ENCODE measurements at places on chromosomes 2 and 18.
A peak's percentile ranks its signal among the peaks of the same experiment; 100 is the strongest.

GRCh38 chr18:10120622-10121021, 206.8 kb downstream of the VAPA start:
- peak; percentile 44 for DNase-seq

GRCh38 chr2:217667035-217667434, 335.8 kb downstream of the TNS1 start:
- DNase-seq, result no peak

- DNase-seq, result peak; percentile 41
Measured at GRCh38 chr2:157784169-157784822, 91.8 kb downstream of the ACVR1 start.

DNA sequence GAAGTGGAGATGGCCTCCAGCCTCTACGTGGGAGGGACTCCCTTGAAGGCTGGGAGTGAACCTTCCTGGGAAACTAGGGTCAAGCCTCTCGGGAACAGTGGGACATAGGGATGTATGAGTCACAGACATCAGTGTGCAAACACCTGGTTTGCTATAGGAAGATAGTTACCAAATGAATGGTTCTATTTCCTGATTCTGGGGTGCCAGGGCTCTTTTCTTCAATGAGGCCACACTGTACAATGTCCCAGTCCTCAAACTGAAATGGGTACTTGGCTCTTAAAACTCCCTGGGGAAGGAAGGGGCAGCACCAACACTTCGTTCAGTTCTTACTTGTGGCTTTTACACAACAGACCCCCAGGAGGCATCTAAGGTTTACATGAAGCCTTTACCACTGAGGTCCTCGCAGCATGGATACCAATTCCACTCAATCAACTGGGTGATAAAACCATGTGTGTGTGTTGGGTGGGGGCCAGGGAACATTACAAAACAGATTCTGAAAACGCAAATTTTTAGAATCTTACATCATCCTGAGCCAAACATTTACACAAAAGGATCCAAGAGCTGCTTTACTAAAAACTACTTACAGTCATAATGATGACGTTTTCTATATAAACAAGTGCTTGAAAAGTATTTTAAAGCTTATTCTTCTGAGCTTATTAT, 10.4 kb downstream of the ERFE start:
- no peak for DNase-seq

DNA sequence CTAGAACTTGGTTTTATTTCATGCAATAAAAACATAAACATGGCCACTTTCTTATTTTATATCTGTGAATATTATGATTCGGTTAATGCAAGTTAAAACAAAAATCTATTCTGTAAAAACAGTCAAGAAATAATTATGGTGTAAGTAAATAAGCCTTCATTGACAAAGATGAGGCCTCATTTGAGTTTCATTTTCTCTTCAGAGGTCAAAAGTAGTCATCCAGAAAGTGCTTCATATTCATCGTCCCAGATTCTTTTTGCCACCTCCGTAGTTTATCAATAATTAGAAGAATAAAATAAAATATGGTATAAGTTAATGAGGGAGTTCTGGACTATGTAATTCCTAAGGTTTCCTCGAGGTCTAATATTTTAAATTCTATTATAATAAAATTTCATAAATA, 19.4 kb upstream of the HNRNPA3 start:
- no peak for DNase-seq

- no peak for DNase-seq
Measured at GRCh38 chr2:12732651-12733050, 15.9 kb downstream of the TRIB2 start.

DNA sequence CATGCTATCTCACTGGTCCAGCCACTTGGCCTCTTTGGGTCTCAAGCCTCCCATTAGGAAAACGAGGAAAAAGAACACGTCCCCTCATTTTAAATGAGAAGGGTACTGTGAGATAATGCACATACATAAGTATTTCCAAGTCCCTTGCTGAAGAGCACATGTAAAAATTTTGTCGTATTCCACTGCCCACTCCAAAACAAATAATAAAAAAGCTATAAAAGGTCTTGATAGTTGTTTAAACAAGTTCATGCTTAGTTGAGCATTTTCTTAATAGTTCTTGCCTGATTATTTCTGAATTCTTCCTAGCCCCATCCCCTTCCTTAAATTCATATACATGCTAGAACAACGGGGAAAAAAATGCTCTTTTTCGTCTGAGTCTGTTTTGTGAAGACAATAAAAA, 110.2 kb upstream of the RNU4ATAC start:
- DNase-seq, result no peak

DNA sequence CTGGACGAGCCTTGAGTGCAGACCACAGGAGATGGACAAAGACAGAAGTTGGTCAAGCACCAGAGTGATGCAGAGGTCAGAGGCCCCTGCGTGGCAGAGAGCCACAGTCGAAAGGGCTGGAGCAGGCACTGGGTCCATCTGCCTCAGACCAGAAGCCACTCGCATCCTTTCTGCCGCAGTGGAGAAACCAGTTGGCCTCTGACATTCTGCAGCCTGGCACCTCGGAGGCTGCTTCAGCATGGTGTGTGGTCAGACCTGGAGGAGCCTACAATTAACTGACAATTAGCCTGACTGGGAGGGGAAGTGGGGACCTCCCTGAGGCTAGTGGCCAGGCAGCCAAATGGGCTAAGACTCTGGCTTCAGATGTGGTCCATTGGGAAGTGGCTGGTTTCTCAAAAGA, 111.1 kb downstream of the SGPP2 start:
- no peak for DNase-seq

- no peak for DNase-seq
Measured at GRCh38 chr2:208010506-208010905, 14.8 kb downstream of the PLEKHM3 start.

GRCh38 chr2:233711312-233712008, 1.2 kb upstream of the UGT1A5 start:
- peak; percentile 93 for DNase-seq

DNA sequence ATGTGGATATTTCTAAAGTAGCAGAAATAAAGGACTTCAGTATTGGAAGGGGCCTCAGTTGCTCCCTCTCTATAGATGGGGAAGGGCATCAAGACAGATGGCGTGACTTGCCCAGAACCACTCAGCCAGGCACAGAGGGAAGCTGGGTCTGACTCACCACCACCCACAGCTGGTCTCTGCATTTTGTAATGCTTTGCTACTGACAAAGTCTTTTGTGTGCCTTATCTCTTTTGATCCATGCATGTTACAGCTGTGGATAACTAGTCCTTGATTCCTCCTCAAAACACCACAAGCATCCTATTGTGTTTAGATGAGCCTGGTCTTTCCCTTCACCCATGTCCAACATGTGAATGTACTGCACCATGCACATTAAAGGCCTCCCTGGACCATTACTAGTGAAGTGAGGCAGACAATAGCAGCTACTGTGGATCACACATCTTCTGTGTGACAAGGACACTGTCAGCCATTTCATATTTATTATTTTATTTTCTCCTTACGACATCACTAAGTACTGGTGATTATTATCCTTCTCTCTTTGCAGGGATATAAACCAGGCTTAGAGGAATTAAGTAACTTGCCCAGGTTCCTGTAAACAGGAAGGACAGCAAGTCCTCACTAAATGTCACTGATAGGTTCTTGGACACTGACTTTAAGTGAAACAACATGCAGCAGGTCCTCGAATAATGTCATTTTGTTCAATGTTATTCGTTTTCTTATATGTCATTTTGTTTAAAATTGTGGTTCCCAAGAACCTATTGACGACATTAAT, 29.6 kb upstream of the IL37 start:
- DNase-seq, result peak; percentile 32

- no peak for DNase-seq
Measured at GRCh38 chr2:191376981-191377629, 131.9 kb downstream of the MYO1B start.

- DNase-seq, result peak; percentile 1
Measured at GRCh38 chr18:62894681-62895390, 179.5 kb downstream of the PHLPP1 start.

GRCh38 chr18:28175930-28176697, 816 bp downstream of the CDH2 start:
- peak; percentile 67 for DNase-seq

DNA sequence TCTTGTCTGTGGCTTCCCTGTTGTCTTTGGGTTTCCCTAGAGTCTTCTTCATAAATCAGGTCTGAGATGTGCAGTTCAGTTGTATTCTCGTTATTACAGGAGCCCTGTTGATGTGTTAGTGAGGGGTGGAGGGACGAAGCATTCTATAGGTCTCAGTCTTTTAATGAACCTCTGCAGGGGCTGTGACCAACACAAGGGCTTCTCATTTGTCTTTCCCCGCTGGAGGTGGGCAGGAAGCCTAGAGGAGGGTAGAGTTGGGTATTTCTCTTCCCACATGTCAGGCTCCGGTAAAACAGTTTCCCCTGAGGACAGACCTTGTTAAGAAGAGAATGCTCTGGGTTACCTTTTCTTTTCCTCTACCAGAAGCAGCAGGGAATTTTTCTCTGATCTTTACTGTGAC, 31.2 kb downstream of the PROC start:
- no peak for DNase-seq

- peak; percentile 64 for DNase-seq
Measured at GRCh38 chr2:231611273-231612108, 18.8 kb downstream of the TEX44 start.

DNA sequence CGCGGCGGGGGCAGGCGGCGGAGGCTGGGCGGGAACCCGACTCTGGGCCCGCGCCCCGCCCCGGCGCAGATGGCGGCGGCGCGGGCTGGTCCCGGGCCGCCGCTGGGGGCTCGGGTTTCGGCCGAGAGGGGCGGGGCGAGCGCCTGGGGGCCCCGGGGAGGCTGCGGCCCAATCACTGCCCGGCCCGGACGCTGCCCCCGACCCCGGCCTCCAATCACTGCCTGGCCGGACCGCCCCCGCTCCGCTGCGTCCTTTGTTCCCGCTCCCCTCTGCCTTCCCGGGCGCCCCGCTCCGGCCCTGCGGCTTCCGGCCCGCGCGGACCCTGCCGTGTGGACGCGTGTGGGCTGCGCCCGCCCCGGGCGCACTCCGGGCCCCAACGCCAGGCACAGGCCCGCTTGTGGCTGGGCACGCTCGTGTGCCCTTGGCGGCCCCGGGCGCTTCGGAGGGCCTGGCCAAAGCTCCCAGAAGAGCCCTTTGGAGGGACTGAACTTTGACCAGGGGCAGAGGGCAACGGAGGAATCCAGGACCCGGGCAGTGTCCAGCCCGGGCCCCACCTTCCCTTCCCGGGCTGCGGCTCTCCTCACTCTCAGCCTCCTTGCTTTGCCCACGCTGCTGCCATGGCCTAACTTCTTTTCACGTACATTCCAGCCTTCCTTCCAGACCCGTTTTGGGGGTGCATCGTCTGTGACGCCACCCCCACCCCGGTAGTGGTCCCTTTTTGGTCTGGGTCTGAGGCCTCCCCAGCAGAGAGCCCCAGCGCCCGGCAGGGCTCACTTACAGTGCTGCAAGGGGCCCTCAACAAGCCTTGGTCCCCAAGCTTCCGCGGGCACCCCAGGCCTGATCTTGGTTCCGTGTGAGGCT, 27.1 kb upstream of the PTMA start:
- peak; percentile 84 for DNase-seq

DNA sequence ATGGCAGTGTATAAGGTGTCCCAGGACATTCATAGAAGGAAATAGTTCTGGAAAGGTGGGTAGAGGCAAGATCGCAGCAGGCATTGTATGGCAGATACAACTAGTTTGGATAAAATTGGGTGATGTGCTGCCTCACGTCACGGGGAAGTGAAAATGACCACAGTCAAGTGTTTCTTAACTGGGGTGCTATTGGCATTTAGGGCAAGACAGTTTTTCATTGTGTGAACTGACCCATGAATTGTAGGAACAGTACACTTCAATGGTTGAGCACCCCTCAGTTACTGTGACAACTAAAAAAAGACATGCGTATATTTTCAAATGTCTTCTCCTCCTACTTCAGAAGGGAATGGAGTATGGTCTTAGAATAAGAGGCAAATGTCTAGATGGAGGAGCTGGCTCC, 22.3 kb upstream of the CYRIA start:
- no peak for DNase-seq

- no peak for DNase-seq
Measured at GRCh38 chr2:238518172-238518820, 91.6 kb downstream of the ASB1 start.

GRCh38 chr2:231318436-231318835, 77.1 kb upstream of the B3GNT7 start:
- DNase-seq, result no peak

DNA sequence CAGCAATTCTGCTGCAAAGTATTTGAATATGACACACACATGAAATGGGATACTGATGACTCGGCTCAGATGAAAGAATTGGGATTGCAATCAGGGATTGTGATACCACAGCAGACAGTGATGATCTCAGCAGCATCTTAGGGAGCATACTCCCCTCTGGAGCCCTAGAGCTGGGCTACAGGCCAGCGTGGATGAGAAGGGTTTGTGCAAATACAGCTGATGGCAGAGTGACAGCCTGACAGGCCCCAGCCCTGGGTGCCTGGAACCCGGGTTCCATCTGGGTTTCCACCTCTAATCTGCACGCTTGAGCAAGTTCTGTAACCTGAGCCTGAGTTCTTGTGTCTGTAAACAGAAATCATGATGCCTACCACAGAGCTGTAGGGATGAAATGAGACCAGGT, 418.0 kb downstream of the LRATD1 start:
- peak; percentile 67 for DNase-seq

- no peak for DNase-seq
Measured at GRCh38 chr2:135829378-135830135, 7.4 kb downstream of the LCT start.

GRCh38 chr2:46850742-46851141, 64.9 kb downstream of the MCFD2 start:
- no peak for DNase-seq

GRCh38 chr18:3585656-3586509, 135.9 kb downstream of the TGIF1 start:
- peak; percentile 94 for DNase-seq

DNA sequence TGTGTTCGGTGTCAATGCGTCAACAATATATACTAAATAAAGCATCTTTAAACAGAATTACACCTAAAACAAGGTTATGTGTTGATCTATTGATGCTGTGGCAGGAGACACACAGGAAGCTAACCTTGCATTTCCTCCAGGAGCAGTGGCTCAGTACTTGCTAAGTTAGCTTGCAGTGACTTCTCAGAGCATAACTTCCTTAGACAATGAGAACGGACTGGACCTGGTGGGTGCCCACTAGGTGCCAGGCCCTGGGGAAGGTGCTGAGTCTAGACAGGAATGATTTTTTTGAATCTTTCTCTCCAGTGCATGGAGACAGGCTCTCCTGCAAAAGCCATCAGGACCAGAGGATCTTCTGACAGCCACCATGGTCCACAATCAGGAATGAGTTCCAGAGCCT, 73.8 kb upstream of the MGAT4A start:
- DNase-seq, result no peak

DNA sequence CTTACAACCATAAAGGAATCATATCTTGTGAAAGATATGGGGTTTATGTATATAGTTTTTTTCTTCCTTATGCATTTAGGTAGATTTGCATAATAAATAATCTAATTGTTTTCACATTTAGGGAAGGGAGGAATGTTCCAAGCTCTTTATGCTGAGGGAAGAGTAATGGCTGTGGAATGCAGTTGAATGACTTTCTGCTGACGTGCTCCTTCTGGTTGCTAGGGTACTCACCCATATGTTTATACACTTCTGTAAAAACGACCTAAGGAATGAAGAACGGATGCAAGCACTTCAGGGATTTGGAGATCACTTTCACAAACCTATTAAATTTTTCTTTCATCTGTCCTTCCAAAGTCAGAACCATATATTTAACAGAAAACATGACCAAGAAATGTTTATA, 29.2 kb upstream of the PPP4R1 start:
- DNase-seq, result no peak

All from NCI-H82 (cell line).